Activated T-helper 1 cell treated with Interleukin-2 at 50 U/mL for 16 hours (primary cell): ENCODE measurements at places on chromosomes 5 and 9.

DNA sequence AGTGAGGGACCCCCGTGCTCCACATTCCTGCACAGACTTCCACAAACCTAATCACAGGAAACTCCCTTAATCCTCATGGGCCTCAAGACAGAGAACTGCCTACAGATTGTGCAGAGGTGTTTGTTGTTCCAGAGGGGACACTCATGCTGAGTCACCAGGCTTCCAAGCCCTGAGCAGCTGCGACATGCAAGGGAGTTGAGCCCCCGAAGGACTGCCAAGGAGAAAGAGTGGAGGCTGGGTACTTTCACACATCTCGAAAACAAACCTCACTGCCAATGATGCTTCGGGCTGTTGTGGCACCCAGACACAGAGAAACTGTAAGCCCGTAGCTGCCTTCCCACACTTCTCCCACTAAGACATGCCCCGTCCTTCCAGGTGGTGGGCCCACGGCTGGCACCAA, 480.8 kb downstream of the CDH12 start:
- no peak for DNase-seq

DNA sequence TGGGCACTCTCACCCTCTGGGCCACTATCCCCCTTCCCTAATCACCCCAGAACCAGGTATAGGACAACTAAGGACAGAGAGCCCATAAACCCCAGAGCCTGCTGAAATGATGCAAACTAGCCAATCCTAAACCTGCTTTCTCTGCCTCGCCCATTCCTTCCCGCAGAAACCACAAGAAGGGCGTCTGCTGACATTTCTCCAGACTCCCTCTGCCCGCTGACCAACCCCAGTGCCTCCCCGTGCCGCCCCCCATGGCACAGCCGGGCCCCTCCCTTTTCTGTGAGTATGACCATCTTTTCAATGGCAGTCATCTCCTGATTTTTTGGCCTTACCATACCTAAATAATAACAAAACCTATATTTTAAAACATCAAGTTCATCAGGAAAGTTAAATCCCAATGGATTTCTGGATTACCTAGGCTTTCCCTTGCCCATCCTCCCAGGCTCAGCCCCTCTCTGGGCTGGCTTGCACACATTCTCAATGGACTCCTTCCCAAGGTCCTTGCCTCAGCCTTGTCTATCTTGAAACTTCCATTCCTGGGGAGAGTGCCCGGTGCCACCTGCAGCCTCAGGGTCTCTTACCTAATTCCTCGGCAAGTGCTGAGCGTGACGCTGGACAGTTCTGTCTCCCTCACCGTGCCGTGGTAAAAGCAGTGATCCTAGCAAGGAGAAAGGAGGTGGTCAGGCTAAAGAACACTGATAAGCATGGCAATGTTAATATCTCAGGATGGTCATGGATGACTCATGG, 45.2 kb downstream of the ADAM19 start:
- DNase-seq = no peak

- no peak for DNase-seq
These were observed 127.6 kb downstream of the EDIL3 start for GRCh38 chr5:84257061-84257460.

DNA sequence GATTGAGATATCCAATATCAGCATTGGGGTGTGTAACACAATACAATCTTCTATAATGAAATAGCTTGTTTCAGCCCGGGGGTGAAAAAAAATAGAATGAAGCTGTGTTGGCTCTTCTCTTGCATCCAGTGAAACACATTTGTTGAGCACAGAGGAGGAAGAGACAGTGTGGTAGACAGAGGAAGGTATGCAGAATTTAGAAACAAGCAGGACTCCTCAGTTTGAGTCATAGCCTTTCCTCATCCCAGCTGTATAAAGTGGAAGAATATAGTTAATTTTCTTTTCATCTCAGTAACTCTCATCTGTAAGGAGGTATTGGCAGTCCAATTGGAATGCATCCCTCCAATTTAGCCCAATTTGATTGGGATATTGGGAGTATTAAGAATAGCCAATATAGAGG, 302.2 kb upstream of the VLDLR start:
- no peak for DNase-seq

- no peak for DNase-seq
These were observed 1.3 kb downstream of the GADD45G start for GRCh38 chr9:89606049-89606623.

DNA sequence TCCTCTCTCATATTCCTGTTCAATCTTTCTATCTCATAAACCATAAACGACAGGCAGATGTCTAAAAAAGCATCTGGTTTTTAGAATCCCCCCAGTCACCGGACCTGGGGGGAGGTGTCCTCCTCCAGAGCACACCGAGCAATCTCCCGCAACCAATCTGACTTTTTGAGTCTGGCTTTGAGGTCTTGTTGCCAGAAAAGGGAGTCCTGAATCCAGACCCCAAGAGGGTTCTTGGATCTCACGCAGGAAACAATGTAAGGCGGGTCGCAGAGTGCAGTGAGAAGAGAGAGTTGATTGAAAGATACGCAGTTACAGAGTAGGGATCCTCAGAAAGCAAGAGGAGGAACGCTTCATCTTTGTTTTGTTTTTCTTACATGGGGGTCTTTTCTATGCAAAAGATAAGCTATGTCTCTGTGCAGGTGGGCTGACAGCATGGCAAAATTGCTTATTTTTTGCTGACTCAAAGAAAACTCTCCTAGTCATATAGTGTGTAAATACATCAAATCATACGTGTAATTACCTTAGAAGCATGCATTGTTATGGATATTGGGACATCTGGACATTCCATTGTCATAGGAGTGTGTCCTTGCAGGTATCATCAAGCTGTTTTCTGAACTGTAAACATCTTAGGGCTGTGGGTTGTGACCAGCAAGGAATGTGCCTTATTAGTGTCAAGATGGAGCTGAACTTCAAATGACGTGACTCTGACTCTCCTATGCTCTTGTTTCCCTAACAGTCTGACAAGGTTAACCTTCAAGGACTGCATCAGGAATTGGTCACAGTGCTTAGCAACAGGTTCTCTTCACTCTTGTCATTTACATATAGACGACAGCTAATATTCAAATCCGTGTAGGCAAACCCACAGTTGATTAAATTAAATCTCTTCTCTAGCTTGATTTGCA, 159.3 kb upstream of the DAPK1 start:
- no peak for DNase-seq

- no peak for DNase-seq
These were observed 75.0 kb downstream of the HMHB1 start for GRCh38 chr5:143886651-143887638.

DNA sequence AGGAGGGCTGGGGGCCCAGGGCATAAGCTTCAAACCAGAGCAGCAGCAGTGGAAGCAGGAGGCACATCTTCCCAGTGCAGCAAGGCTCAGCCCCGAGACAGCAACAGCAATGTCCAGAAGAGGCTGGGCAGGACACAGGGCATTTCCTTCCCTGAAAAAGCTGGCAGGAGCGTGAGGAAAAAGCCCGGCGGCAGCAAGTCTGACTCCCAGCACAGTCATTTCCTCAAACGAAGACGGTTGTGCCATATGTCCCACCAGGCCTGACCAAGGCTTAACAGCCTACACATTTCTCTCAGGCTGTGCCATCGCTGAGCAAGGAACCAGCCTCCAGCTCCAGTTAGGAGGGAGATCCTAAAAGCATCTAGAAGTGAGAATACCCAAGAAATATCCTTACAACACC, 74.5 kb downstream of the APTX start:
- no peak for DNase-seq
